ENCODE measurements at places on chromosomes 4 and X.

DNA sequence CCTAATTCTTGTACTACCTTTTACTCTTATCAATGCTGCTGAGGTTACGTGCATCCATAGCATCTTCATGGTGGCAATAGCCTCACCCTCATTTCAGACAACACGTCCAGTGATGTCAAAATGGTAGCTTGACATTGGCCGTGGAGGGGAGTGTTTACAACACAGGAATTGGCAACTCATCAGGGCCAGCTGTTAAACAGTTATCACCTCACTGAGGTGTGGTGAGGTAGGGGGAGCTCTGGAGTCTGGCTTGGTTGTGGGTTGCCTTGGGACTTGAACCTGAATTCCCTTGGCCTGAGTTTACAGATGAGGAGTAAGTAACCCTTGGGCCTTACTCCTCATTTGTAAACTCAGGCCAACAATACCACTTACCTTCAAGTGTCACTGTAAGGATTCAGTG, 10.4 kb downstream of the SASH3 start:
- DNase-seq = no peak

DNA sequence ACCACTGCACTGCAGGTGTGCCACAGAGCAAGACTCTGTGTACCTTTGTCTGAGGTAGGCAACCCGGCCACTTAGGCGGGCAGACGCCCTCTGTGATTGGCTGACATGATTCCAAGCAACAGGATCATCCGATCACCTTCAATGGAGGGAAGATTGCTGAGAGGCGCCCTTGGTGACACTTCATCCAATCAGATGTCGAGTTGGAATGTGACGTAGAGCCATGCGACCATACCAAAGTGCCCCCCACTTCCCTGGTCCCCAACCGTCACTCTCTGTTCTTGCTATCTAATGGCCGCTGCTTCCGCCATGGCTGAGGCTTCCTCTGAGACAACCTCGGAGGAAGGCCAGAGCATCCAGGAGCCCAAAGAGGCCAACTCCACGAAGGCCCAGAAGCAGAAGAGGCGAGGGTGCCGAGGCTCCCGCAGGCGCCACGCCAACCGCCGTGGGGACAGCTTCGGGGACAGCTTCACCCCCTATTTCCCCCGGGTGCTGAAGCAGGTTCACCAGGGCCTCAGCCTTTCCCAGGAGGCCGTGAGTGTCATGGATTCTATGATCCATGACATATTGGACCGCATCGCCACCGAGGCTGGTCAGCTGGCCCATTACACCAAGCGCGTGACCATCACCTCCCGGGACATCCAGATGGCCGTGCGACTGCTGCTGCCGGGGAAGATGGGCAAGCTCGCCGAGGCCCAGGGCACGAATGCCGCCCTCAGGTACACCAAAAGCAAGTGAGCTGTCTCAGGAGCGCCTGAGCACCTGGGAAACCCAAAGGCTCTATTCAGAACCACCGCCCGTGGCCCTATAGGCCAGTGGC, at the start of gene H2BW2:
Gene H2BW2 (plus strand): TSS at position 268 of the 817 bp plus-strand sequence. CDS start 39 bp downstream, at position 307.
- no peak for DNase-seq

DNA sequence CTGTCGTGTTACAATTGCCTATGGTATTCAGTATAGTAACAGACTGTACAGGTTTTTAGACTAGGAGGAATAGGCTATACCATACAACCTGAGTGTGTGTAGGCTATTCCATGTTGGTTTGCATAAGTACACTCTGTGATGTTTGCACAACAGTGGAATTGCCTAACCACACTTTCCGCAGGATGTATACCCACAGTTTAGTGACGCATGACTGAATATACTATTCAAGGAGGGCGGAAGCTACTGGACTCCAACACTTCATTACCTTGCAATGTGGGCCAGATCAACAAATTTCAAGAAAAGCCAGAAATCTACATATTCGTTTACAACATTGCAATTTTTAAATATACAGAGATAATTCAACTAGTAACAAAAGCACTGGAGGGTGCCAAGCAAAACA, 317.2 kb downstream of the PDGFC start:
- DNase-seq = no peak

DNA sequence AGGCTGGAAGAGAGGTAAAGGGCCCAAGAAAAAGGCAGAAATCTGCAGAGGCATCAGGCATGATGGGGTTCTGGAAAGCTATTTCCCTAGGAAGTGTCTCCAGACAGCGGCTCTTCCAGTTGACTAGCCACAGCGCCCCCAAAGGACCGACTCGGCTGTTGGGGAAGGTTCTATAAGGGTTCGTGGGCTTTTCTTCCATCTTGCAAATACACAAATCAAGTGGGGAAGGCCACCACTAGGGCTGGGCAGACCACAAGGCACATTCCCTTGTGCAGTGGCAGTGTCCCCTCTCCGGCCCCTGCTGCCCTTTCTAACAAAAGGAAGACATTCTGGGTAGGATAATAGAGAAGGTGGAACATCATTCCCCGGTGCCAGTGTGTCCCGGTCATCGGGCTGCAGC, 18.2 kb downstream of the BCOR start:
- DNase-seq = no peak

DNA sequence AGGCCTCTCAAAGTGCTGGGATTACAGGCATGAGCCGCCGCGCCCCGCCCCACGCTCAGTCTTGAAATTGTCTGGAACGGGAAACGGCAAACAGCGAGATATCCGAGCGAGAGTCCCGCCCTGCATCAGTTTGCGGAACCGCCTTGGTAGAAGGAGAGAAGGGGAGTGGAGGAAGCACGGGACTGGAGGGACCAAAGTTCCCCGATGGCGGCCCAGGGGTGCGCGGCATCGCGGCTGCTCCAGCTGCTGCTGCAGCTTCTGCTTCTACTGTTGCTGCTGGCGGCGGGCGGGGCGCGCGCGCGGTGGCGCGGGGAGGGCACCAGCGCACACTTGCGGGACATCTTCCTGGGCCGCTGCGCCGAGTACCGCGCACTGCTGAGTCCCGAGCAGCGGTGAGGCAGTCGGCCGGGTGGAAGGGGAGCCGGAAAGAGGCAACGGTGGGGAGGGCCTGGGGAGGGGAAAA, at the start of gene BST1:
Gene BST1 (plus strand): TSS at position 125 of the 463 bp plus-strand sequence. CDS start 80 bp downstream, at position 205.
- peak; percentile 76 for DNase-seq

- no peak for DNase-seq
These were observed 882.6 kb downstream of the TRIML1 start for GRCh38 chr4:189021831-189022230.

DNA sequence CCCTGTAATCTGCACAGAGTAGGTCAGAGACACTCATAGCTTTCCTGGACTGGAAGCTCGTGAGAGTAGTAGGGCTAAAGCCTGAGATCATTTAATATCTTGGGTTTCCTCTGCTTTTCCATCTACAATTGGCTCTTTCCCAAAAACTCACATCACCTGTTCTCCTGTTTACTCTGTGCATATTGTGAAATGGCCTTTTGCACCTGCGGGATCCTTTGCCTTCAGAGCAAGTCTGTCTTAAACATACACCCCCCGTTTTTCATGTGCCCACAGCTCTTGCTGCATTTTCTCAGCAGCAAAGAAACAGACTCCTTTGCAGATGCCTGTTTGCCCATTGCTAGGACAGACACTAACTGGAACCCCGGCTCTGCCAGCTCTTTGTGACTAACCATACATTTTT, 608.3 kb upstream of the PCDH10 start:
- DNase-seq = no peak

DNA sequence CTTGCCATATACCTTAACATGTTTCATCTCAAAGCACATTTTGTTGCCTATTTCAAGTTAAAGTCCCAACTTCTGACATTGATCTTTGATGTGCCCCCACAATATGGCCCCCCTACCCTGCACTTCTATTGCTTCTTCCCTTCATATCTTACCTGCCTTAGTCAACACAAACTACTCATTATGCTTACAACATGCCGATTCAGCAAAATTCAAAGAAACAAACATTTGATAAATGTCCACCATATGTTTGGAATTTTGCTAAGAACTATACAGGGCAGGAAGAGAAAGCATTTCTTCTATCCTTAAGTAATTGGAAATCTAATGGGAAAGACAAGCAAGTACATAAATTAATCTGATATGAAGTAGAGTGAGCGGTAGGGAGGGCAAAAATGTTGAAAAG, 25.6 kb downstream of the NAA11 start:
- no peak for DNase-seq

DNA sequence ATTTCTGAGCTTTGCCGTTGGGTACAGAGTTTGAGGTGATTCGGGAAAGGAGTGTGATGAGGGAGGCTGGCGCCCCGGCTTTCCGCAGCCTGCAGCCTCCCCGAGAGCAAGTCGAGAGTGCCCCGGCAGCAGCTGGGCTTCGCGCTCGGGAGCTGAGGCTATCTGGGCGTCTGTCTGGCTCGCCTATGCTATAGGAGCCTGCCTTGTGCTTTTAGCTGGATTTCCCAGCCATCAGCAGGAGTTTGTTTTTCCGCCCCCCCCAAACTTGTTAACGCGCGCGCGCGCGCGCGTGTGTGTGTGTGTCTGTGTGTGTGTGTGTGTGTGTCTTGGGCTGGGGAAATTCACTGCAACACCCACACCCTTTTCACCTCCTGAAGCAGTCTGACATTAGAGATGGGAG, 765 bp upstream of the DGKK start:
- no peak for DNase-seq

- DNase-seq = no peak
These were observed 16.7 kb downstream of the GPRIN3 start for GRCh38 chr4:89290727-89291516.

GRCh38 chr4:150439451-150439933, 142.5 kb upstream of the MAB21L2 start:
- no peak for DNase-seq

DNA sequence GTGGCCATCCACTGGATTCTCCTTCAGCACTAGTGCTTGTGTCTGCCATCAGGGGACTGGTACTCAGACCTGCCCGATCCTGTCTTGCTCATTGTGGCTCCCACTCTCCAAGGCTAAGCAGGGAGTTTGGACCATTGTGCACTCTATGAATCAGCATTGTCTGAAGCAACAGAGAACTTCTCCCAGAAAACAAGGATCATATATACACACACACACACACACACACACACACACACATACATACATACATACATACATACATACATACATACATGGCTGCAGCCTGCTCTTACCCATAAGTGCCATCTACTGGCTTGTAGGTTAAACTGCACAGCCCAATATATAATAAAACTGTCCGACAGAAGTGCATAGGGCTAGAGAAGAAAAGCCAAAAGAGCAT, 345.3 kb upstream of the LCORL start:
- DNase-seq = no peak

GRCh38 chrX:155065035-155065734, 5.8 kb downstream of the CMC4 start:
- DNase-seq = no peak

DNA sequence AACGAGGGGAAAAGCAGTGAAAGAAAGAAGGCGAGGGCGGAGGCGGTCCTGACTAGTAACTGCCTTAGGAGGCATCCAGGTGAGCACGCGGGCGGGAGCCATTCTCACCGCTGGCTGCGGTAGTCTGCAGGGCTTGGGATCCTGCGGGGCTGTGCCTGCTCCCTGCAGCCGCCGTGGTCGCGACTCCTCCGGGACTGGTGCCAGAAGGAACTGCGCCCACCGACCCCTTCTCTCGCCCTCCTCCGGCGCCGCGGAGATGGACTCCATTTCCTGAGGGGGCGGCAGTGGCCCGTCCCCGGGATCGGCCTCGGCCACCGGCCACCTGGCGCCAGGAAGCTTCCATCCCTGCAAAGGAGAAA, 543 bp downstream of the NFXL1 start:
- DNase-seq = peak; percentile 73

Data from activated CD8-positive, alpha-beta memory T cell treated with anti-CD3 and anti-CD28 coated beads, Interleukin-2, amount 50 U/mL, for 48 hours (primary cell).